ENCODE measurements at places on chromosomes 6 and 20.

DNA sequence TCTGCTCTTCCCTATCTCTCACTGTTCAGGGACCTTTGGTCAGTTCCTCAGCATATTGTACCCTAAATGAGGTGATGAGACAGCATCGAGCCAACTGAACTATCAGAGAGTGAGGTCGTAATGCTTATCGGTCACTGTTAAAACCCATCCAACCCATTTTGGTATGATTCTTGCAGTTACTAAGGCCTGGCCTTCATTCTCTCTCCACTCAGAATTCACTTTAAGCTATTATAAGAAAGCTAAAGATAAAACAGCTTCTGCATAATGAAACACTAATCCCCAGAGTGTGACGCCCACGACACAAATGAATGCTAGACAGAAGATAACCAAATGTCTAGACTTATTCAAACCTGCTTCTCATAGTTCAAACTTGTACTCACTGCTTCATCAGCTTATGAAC, 175.8 kb downstream of the GMPR start:
- DNase-seq = no peak

GRCh38 chr6:88538130-88538706, 372.1 kb upstream of the CNR1 start:
- no peak for DNase-seq

DNA sequence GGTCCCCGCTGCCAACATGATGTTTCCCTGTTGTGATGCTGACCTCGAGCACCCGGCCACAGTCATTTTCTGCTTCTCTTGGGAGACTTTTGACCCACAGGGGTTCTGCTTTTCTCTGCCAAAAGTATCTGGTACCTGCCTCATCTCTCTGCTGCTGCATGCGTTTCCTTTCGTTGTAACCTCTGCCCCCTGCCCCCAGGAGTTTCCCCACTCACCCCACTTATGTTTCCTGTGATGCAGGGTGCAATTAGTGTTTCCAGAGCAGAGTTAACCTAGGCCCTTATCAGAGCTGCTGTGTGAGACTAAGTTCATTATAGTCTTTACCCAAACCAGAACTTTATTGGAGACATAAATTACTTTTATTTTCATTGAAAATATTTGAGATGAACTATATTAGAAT, 65.2 kb upstream of the EDN3 start:
- no peak for DNase-seq

- no peak for DNase-seq
Measured at GRCh38 chr6:74091136-74091793, 395.3 kb downstream of the CD109 start.

- no peak for DNase-seq
Measured at GRCh38 chr6:17885889-17886576, 101.4 kb downstream of the KIF13A start.

DNA sequence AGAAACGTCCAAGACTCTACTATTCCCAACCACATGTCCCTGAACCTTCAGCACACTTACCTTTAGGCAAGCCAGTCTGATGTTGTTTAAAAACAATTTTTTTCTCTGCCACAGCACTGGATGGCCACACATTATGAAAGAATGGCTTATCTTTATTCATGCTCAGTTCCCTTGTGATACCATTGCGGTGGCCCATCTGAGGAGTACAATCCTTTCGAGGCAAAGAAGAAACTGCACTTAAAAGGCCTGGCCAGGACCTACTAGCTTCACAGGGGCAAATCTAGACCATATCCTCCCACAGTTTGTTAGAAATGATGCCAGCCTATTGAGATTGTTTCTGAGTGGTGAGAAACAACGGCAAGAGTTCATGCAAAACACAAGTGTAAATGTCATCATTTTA, 88.4 kb upstream of the PLEKHG1 start:
- no peak for DNase-seq

DNA sequence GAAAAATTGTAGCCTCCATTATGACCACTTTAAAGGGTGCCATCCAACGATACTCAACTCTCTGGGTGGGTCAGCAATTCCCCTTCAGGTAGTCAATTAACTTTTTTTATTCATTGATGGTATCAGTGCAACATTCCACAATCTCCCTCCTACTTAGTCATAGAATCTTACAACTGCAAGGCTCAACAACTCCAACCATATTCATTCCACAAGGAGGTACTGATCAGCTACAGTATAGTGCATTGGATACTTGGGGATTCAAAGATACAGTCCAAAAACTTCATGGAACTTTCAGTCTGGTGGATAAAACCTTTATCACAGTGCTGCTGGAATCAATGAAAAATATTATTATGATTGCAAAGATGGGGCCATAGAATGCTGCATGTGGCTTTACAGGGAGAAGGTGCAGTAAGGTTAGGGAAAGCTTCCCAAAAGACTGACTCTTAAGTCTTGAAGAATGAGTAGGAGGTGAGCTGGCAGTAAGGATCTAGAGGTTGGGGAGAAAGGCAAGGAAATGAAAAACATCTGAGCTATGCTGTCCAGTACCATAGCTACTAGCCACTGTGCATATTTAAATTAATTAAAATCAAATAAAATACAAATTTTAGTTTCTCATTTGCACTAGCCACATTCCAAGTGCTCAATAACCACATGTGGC, 314.7 kb upstream of the PRDM1 start:
- DNase-seq = no peak

Data from hippocampal formation (tissue), 2 donors.